ENCODE measurements at places on chromosomes 3 and 15.

GRCh38 chr3:189188466-189188865 is 16.7 kb downstream of the TPRG1 start:
- no peak for DNase-seq

GRCh38 chr15:88745065-88745464 is 58.2 kb upstream of the ACAN start:
- no peak for DNase-seq

DNA sequence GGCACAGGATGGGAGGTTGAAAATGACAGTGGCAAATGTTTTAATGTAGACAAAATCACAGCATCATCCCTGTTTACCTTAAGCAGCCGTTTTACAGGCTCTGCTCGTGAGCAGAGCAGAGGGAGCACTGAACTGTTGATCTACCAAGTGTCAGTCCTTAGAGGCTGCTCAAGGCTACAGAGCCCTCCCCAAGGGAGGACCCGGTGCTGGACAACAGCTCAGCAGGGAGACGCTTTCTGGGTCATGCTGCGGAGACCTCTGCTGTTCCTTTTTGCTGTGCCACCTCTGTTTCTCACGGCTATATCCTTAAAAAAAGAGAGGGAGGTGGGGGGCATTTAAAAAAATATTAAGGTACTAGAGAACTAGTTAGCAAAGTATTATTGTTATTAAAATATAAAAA is 400.2 kb downstream of the GABRB3 start:
- DNase-seq, result no peak

GRCh38 chr3:65006300-65006739 is 318.5 kb upstream of the ADAMTS9 start:
- no peak for DNase-seq

DNA sequence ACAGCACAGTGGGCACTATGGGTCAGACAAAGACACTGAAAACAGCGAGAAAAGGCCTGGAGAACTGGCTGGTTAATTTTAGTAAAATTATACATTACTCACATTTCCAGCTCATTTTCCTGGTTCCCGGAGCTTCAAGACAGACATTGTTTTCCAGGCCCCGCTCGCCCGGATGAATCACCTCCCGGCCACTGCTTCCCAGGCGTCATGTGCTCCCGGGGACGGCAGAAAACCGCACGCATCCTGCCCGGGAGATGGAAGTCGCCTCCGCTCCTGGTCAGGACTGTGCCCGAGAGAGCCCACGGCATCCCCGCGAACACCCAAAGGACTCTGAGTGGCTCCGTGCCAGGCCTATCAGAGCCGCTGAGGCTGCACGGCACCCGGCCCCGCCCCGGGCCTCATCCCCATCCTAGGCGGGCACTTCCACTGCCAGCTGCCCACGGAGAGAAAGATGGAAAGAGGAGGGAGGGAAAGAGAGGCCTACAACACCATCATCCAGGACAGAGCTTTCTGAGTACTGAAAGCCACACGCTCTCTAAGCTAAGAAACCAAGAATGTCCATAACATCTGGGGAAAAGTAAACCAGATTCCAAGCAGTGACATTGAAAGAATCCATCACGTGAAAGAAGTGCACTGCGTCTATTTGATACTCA is 75.1 kb downstream of the VGLL4 start:
- no peak for DNase-seq

DNA sequence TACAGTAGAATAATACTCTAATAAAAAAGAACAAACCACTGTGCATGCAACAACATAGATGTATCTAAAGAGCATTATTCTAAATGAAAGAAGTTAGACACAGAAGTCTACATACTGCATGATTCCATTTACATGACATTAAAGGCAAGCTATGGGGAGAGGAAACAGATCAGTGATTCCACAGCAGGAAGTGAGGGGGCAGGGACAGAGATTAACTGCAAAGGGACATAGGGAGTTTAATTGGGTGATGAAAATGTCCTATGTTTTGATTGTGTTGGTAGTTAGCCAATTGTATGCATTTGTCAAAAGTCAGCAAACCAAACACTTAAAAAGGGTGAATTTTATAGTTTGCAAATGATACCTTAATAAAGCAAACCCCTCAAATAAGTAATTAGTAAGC is 13.8 kb downstream of the CRYGS start:
- DNase-seq, result no peak

DNA sequence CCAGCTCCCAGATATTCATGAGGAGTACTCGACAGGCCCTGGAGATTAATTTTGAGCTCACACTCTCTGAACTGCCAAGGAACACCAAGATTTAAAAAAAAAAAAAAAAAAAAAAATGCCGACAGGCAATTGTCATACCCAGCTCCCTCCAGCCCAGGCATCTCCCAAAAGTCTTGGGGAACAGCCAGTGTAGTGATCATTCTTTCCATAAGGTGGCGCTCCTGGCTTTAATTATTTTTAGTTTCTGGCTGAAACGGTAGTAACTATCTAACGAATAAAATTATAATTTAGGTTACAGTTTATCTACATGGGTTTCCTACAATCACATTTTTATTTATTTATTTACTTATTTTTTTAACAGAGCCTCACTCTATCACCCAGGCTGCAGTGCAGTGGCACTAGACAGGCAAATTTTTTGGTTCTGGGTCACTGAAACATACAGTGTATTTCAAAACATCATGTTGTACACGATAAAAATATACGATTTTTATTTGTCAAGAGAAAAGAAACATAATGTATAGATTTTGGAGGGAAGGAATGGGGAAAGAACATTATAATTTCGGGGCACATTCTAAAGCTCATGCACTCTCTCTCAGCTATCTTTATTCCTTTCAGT is 157.3 kb downstream of the ADAMTS9 start:
- DNase-seq, result no peak

DNA sequence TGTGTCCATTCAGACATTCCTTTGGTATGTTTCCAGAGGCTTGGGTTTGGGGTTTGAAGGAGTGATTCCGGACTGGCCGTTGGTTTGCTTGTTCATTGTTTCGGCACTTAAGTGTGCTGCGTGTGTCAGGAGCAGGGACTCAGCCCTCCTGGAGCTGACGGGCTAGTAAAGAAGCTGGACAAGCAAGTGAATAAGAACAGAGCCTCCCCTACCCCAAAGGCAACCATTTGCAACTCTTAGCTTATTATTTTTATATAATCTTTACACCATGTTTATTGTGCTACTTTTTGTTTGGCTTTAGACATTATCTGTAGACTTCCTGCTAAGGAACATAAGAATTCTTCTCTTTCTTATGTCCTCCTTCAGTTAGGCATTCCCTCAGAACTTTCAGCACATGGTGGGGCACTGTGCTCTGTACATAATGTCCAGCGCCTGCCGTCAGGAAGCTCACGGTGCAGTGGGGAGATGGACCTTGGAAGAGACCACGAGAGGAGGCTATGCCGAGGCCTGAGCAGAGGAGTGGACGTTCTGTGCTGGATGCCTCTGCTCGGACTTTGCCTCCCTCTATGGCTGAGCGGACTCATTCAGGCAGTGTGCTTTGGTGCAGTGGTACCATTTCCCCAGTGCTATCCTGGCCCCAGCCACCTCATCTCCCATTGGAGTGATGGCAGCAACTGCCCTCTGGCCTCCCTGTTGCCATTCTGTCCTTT is 65.4 kb downstream of the EEFSEC start:
- no peak for DNase-seq

DNA sequence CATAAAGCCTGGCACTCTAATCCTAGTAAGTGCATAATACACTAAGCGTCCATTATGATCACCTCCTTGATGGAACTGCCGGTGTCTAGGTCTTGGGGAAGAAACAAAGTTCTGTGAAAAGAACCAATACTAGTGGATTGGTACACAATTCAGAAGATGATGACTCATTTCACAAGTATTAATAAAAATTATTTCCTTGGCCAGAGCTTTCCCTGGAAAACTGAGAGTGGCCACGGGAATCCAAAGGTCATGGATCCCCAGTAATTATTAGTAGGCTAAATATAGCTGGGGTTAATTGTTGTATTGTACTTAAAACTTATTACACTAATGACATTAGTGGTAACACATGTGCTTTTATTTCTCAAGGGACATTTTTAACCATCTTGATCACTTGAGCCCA is 808.0 kb upstream of the NR2F2 start:
- no peak for DNase-seq

GRCh38 chr3:104916971-104917370 is 449.7 kb upstream of the ALCAM start:
- DNase-seq, result no peak

- no peak for DNase-seq
These were observed 68.8 kb upstream of the DLG1 start for GRCh38 chr3:197367081-197367780.

DNA sequence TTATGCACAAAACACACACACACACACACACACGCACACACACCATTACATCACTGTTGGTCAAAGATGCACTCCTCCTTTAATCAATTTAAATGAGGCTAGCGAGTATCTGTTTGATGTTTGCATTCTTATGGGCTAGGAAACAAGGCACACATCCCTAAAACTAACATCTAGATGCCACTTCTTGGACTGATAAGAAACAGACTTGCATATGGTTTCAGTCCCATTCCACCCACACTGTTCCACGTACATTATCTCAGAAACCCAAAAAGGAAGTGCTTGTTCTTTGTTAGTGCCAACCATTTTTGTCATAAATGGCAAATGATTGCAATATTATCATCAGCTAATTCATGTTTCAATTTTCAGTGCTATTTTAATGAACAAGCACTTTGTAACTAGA is 69.5 kb downstream of the CCR1 start:
- DNase-seq, result no peak

- no peak for DNase-seq
These were observed 1.9 kb downstream of the CISH start for GRCh38 chr3:50609763-50610085.

DNA sequence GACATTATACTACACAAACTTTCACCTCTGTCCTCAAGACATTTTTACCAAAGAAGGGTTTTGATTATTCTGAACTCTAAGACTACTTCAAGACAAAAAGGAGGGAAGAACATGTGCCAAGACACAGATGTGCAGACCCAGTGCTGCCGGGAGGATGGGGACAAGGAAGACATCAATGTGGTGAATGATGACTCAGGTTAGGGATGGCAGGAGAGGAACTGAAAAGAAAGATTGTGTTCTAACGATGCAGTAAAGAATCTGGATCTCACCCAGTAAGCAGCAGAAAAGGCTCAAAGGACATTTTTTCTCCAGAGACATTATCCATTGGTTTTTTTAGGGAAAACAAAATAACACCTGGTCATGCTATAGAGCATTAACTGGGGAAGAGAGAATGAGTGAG is 449.9 kb upstream of the NR2F2 start:
- DNase-seq, result no peak

GRCh38 chr3:6124875-6125274 is 736.0 kb upstream of the GRM7 start:
- no peak for DNase-seq

GRCh38 chr3:136122006-136122405 is 74.1 kb downstream of the MSL2 start:
- no peak for DNase-seq
